Suppressor macrophage treated with lipopolysaccharide for 4 hours (primary cell): ENCODE measurements at places on chromosomes 4 and X.

DNA sequence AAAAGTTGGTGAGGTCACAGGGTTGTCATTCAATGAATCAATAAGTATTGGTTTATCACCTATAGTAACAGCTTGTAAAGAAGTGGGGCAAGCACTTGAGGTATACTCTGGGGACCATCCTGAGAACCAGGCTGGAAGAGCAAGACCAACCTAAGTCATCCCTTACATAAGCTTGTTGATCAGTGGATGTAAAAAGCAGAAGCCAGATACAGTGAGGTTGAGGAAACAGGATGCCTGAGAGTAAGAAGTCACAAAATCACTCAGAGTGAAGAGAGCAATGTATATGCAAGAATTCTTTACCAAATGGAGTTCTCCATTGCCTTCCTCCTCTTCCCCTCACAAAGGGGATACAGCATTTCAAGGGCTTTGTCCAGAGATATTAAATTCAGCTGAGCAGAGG, 76.3 kb upstream of the PACRGL start:
- DNase-seq: peak; percentile 37

GRCh38 chr4:183971929-183972490, 66.9 kb downstream of the STOX2 start:
- DNase-seq: no peak

DNA sequence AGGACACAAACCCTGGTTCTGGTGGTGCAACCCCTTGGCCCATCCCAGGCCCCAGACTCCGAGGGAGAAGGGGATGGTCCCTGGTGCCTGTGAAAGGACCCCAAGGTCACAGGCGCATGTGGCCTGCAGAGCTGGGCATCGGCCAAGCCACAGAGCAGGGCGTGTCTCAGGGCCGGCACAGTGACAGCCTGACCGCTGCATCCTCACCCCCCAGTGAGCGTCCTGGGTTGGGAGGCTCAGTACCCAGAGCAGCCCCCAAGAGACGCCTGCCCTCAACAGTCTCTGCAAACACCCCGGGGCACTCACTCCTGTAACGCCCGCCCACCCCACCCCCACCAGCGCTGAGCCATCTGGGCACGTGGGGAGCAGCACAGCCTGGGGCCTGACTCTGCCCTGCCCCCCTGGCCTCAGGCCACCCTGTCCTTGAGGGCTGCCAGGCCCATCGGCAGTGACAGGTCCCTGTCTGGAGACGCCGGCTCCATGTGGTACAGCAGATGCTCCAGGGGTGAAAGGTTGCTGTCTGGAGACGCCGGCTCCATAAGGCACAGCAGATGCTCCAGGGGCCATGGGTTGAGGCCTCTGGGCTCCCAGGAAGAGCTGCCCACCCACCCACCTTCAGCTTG, 24.5 kb upstream of the CPLX1 start:
- DNase-seq: no peak

DNA sequence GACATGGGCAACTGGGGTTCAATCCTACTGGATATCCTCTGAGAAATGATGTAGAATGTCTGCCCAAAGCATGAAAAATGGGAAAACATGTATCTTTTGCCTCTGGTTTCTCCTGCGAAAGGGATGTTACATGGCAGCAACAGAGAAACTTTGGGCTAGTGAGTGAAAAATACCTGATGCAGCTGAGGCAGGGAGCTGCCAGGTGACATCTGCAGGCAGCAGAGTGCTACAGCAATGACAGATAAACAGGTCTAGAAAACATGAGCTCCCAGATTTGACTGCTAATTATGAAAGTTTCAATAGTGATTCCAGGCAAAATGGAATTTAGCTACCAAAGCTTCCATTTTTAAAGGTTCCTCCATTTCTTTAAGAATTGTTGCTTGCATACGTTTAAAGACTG, 4.8 kb upstream of the CXCL1 start:
- DNase-seq: no peak

GRCh38 chr4:88807499-88807898, 109.9 kb upstream of the NAP1L5 start:
- DNase-seq: no peak
